ENCODE measurements at places on chromosomes 1 and 21.

- H3K27ac ChIP-seq = no peak overlapping the region
- no peak for DNase-seq
- H3K4me1 ChIP-seq = peaks cover 24% of the 10 kb centered on the region
- H3K27me3 ChIP-seq = no peaks in the 10 kb centered on the region
Observed at GRCh38 chr1:64476251-64476952, 6.5 kb downstream of the CACHD1 start.

- H3K27me3 ChIP-seq = no peaks in the 10 kb centered on the region
- no peak for DNase-seq
- H3K4me1 ChIP-seq = no peaks in the 10 kb centered on the region
- no peak overlapping the region for H3K27ac ChIP-seq
- H3K36me3 ChIP-seq = peaks cover 2% of the 10 kb centered on the region
Observed at GRCh38 chr1:21045351-21045750, 131.3 kb downstream of the EIF4G3 start.

- H3K27me3 ChIP-seq = no peaks in the 10 kb centered on the region
- no peak overlapping the region for H3K4me3 ChIP-seq
- H3K27ac ChIP-seq = no peak overlapping the region
- H3K36me3 ChIP-seq = peaks cover 9% of the 10 kb centered on the region
- H3K4me1 ChIP-seq = no peaks in the 10 kb centered on the region
Observed at GRCh38 chr1:220031287-220031686, 15.0 kb downstream of the EPRS1 start.

GRCh38 chr1:202710070-202711045 is at the start of gene SYT2:
SYT2 (minus strand) TSS chr1:202710454; CDS start chr1:202605772, 104,682 bp downstream.
- H3K36me3 ChIP-seq = no peaks in the 10 kb centered on the region
- no peak within 1 kb of the TSS for H3K4me3 ChIP-seq
- no peaks in the 10 kb centered on the region for H3K4me1 ChIP-seq
- no peak for DNase-seq
- peaks cover 65% of the 10 kb centered on the region for H3K27me3 ChIP-seq

DNA sequence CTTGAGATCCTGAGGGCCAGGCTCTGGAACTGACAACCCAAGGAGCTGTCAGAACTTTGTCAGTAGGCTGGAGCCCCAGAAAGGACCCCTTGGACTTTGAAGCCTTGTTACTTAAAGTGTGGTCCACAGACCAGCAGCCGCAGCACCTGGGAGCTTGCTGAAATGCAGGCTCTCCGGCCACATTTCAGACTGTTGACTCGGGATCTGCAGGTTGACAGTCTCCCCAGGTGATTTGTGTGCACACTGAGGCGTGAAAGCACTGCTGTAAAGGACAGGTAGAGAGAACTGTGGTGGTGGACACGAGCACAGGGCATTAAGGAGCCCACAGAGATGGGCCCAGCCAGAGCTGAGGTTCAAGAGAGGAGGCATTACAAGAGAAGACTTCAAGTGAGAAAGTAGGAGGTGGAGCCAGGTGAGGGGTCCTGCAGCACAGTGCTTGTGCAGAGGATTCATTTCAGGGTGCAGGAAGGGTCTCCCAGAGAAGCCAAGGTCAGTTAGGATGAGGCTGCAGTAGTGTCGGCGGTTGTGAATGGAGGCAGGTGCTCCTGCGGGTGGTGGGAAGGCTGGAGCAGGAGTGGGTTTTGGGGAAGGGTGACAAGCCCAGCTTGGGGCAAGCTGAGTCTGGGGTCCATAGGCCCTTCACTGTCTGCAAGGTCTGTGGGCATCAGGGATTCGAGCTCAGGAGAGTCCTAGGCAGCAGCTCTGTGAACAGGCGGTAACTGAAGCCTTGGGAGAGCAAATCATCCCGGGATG is 4.6 kb downstream of the HYI start:
- H3K4me3 ChIP-seq = no peak overlapping the region
- DNase-seq = no peak
- H3K27me3 ChIP-seq = no peaks in the 10 kb centered on the region
- peaks cover 10% of the 10 kb centered on the region for H3K4me1 ChIP-seq
- no peak overlapping the region for H3K27ac ChIP-seq
- H3K36me3 ChIP-seq = peaks cover 68% of the 10 kb centered on the region

DNA sequence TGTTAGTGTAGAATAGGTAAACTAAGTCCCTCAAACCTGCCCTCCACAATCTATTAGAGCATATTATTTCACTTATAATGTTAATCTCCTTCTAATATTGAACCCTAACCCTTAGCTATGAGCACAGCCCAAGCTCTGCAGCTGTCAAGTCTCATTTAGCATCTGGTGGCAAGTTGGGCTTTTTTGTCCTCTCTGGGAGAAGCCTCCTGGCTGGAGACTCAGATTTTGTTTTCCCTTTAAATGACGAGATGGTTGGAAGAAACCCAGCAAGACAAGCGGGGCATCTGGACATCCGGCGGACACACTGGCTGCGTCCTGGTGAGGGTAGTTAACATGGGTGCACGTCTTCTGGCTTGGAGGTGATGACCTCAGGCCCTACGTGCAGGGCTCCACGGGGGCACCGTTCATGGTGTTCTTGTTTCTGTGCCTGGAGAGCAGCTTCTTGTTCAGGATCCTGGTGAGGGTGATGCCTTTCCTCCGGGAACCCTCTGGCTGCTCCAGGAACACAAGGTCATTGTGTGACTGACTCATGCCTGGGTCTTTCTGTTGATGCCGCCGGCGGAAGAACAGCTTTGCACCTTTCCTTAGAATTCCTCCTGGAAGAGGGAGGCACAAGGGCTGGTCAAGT is 9.7 kb upstream of the PRDM15 start:
- DNase-seq = no peak
- no peak overlapping the region for H3K27ac ChIP-seq
- H3K4me3 ChIP-seq = no peak overlapping the region
- H3K27me3 ChIP-seq = no peaks in the 10 kb centered on the region
- H3K36me3 ChIP-seq = peaks cover 16% of the 10 kb centered on the region

GRCh38 chr1:150970808-150971582 is 3.6 kb downstream of the CERS2 start:
- H3K4me1 ChIP-seq = peaks cover 20% of the 10 kb centered on the region
- peaks cover 23% of the 10 kb centered on the region for H3K36me3 ChIP-seq
- DNase-seq = no peak
- no peaks in the 10 kb centered on the region for H3K27me3 ChIP-seq
- no peak overlapping the region for H3K27ac ChIP-seq

- H3K27me3 ChIP-seq = peaks cover 93% of the 10 kb centered on the region
- no peak overlapping the region for H3K4me3 ChIP-seq
- DNase-seq = no peak
Observed at GRCh38 chr1:200036619-200037270, 9.2 kb downstream of the NR5A2 start.

DNA sequence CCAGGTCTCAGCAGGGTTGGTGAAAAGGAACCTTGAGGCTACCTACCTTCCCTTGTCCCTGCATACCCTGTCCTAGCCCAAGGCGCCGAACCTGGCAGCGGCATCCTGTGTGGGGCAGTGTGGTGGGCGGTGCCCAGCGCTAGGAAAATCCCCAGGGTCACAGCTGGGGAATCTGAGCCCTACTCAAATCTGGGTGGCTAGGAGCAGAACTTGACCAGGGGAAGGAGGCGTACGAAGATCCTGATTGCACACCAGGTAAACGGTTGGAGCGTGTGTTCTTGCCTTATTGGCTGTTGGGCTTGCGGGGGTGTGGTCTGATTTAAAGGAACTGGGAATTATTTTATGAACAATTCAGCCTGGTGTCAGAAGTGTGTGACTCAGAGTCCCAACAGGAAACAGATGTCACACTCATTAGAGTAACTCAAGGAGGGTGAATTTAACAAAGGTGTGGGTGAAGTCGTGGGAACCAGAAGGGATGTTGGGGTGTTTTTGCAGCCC is 118.6 kb downstream of the LRIG2 start:
- no peak overlapping the region for H3K27ac ChIP-seq
- no peak for DNase-seq
- no peak overlapping the region for H3K4me3 ChIP-seq
- peaks cover 2% of the 10 kb centered on the region for H3K27me3 ChIP-seq

GRCh38 chr1:20216574-20216973 is 30.3 kb upstream of the PLA2G2C start:
- H3K36me3 ChIP-seq = no peaks in the 10 kb centered on the region
- no peaks in the 10 kb centered on the region for H3K27me3 ChIP-seq
- no peak overlapping the region for H3K27ac ChIP-seq
- no peak overlapping the region for H3K4me3 ChIP-seq

GRCh38 chr1:206833106-206833680 is 32.2 kb upstream of the IL20 start:
- no peaks in the 10 kb centered on the region for H3K27me3 ChIP-seq
- no peaks in the 10 kb centered on the region for H3K36me3 ChIP-seq
- no peak for DNase-seq
- H3K4me1 ChIP-seq = peaks cover 19% of the 10 kb centered on the region
- no peak overlapping the region for H3K27ac ChIP-seq

- no peak overlapping the region for H3K4me3 ChIP-seq
- DNase-seq = no peak
- no peaks in the 10 kb centered on the region for H3K4me1 ChIP-seq
- no peaks in the 10 kb centered on the region for H3K36me3 ChIP-seq
- H3K27me3 ChIP-seq = no peaks in the 10 kb centered on the region
Observed at GRCh38 chr1:194512345-194512744, 1325.9 kb upstream of the B3GALT2 start.

DNA sequence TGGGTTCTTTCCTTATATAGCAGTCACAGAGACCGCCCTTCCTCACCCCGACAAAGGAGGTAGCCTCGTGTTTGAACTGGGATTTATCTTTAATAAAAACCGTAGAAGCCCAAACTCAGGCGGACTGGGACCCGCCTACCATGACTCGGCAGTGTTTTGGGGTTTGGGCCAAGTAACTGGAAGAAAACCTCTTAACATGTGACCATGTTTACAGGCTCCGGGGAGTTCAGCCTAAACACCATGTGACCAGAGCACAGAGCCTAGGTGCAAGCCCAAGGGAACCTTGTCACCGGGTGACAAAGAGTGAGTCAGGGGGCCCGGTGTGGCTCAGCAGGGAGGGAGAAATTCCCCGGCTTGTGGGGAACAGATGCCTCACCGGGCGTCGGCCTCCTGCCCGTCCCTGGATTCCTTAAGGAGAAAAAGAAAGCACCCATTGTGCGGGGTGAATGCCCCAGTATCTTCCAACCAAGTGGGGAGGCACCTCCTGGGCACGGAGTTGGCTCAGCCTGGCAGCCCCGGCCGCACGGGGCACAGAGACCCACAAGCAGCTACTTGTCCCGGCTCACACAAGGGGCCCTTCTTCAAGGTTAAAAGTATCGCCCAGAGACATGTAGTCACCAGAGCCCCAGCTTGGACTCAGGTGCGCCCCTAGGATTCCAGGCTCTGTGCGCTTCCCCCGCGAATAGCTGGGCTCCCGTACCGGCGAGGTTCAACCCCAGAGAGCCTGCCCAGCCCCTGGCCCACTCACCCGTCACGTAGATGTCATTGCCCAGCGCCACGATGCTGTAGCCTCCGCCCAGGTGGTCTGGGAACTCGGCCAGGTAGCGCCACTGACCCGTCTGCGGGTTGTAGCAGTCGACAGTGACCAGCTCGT is 1.4 kb downstream of the KLHL21 start:
- peaks cover 34% of the 10 kb centered on the region for H3K36me3 ChIP-seq
- peak overlapping the region; percentile 100 for H3K27ac ChIP-seq
- no peaks in the 10 kb centered on the region for H3K27me3 ChIP-seq
- peak overlapping the region; percentile 97 for H3K4me3 ChIP-seq
- peak; percentile 96 for DNase-seq
- peaks cover 50% of the 10 kb centered on the region for H3K4me1 ChIP-seq

DNA sequence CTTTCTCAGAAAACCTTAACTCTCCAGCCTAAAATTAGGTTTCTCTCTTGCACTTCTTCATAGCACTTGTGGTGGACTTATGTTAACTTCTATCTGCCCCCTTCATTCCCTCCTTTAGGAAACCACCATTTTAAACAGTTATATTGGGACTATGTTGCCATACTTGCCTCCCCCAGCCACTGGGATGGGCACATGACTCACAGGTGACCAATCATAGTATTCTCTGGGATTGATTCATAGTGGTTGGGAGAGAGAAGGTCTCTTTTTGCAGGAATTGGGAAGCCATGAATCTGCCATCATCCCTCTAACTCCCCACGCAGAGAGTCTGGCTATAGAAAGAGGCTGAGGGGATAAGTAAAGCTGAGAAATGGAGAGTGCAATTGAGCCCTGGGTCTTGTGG is 50.4 kb upstream of the NRDC start:
- DNase-seq = no peak
- no peaks in the 10 kb centered on the region for H3K36me3 ChIP-seq
- no peak overlapping the region for H3K27ac ChIP-seq
- H3K4me1 ChIP-seq = peaks cover 22% of the 10 kb centered on the region
- no peaks in the 10 kb centered on the region for H3K27me3 ChIP-seq

GRCh38 chr1:221712776-221713431 is 29.0 kb downstream of the DUSP10 start:
- H3K4me1 ChIP-seq = peaks cover 5% of the 10 kb centered on the region
- H3K27ac ChIP-seq = no peak overlapping the region
- peaks cover 5% of the 10 kb centered on the region for H3K36me3 ChIP-seq

GRCh38 chr21:35323947-35324346 is 274.8 kb upstream of the RUNX1 start:
- H3K27ac ChIP-seq = no peak overlapping the region
- DNase-seq = no peak
- H3K4me1 ChIP-seq = peaks cover 20% of the 10 kb centered on the region
- H3K27me3 ChIP-seq = no peaks in the 10 kb centered on the region
- no peak overlapping the region for H3K4me3 ChIP-seq
- H3K36me3 ChIP-seq = no peaks in the 10 kb centered on the region
